ENCODE measurements at places on chromosomes 3 and 15.

GRCh38 chr3:32557640-32558352, 12.9 kb downstream of the DYNC1LI1 start:
- DNase-seq, result no peak

DNA sequence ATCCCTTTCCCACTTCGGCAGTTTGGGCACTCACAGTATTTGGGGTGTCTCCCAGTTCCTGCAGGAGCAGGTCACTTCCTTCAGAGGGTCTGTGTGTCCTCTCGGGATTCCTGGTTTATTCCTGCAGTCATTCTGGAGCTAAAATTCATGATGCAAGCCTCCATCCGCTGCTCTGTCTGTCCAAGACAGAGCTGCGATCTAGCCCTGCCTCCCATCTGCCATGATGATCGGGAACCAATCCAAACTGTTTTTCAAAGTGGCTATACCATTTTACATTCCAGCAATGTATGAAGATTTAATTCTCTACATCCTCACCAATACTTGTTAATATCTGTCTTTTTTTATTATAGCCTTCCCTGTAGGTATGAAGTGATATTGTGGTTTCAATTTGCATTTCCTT, 273.0 kb downstream of the EPHB1 start:
- no peak for DNase-seq

- no peak for DNase-seq
Observed at GRCh38 chr3:64741341-64741740, 53.5 kb upstream of the ADAMTS9 start.

GRCh38 chr15:78405336-78405924, 32.6 kb upstream of the IREB2 start:
- DNase-seq, result no peak

GRCh38 chr15:68062946-68063465, 8.9 kb downstream of the PIAS1 start:
- no peak for DNase-seq

DNA sequence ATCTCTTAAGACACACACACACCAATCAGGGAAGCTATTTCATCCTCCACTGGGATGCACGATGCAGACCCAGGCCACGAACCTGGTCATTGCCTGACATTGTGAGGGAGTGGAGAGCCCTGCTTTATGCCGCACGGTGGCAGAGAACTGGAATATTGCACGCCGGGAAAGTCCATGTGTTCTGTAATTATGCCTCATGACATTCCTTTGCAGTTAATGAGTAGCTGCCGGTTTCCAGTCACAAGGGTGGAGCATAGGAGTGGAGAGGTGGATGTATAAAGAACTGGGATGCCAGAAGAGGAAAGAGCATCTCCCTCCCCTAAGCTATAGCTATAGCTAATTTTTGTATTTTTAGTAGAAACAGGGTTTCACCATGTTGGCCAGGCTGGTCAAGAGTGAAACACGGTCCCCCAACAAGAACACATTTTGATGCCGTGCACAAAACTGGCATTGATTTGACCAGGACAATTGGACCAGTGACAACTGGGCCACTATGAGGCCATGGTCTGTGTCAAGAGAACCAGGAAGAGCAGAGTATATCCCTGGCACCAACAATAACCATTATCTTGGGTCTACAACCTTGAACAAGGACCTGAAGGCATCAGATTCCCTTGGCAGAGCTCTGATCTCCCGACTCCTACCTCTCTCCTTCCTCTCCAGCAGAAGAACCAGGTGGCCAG, 51.4 kb downstream of the SH3BP5 start:
- no peak for DNase-seq

GRCh38 chr15:74839526-74840395, 3.2 kb downstream of the ULK3 start:
- DNase-seq, result no peak

DNA sequence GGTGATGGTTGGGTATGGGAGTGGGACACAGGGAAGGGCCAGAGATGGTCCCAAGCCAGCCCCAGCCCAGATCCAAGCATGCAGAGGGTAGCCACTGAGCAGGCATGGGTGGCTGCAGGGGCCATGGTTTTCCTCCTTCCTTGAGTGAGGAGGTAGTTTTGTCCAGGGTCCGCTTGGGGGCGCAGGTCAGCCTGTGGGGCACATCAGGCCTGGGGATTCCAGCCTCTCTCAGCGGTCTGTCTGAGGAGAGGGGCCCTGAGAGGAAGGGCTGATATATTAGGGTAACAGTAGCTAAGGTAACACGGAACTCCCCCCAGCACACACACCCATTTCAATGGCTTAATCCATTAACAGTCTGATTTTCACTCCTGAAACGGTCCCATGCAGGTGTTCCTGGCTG, 22.7 kb upstream of the LCTL start:
- DNase-seq, result no peak

DNA sequence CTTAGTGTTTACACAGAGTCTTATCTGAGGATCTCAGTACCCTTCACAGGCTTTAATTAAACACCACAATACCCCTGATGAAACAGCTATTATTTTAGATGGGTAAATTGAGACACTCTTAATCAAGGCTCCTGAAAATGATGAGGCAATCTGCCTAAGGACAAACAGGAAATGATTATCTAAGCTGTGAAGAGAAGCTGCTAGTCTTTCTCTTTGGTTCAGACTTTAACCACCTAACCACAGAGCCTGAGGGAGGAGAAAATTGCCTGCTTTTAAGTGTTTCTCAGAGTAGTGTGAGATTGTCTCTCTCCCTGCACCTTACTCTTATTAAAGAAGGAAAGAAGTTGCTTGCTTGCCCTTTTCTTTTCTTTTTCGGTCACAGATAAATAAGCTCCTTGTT, 364.3 kb upstream of the ADAMTS9 start:
- no peak for DNase-seq

GRCh38 chr15:38687340-38687739, 122.7 kb upstream of the RASGRP1 start:
- no peak for DNase-seq

DNA sequence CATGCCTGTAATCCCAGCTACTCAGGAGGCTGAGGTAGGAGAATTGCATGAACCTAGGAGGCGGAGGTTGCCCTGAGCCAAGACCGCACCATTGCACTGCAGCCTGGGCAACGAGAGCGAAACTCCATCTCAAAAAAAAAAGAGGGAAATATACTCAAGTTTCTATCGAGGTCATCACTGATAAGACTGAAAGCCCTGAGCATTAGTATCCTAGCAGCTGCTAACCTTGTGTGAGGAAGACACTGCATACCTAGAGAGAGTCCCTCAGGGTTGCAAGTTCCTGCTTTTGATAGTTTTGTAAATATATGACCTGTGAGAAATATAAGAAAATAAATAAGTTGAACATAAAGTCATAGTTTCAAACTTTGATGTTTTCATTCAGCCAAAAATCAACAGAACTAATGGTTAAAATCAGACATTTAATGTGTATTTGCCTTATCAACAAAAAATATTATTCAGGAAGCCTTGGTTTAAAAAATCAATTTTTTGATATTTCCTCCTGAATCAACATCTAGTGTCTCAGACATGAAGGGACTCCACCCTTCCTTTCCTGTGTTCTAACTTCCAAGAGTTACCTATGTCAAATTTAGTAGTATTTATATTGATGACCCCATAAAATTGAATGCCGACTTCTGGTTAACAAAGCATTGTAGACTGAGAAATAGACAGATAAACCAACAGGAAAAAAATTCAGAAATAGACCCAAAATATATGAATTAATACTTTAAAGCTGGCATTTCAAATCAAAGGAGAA, 19.8 kb upstream of the USP3 start:
- DNase-seq, result no peak

DNA sequence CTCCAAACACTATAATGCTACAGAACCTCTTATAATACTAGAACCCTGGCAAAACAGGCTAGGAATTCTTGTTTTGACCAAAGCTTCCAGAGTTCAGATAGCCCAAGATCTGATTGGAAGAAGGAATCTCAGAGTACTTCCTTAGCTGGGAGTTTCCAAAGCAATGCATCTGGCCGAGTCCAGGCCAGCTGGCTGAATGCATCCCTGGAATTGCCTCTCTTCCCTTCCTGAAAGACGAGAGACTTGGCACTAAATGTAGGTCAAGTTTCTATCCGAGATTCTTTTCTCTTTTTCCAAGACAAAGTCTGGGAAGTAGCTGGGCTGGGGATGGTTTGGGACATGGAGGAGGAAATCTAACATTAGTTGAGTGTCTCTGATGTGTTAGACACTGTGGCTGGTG, 68.7 kb upstream of the ADPGK start:
- DNase-seq, result no peak

DNA sequence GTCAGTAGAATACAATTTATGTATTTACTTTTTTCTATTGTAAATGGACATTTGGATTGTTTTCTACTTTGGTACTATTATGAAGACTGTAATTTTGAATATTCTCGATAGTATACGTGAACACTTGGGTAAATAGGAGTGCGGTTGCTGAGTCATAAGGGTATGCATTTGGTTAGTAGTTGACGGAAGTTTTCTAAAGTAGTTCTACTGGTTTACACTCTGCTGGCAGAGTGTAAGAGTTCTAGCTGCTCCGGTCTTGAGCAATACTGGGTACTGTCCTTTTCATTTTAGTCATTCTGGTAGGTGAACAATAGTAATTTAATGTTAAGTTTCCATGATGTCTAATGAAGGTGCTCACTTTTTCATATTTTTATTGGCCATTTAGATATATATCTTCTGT, 70.0 kb downstream of the MEF2A start:
- DNase-seq, result no peak

- no peak for DNase-seq
Observed at GRCh38 chr3:65342084-65342683, 654.4 kb upstream of the ADAMTS9 start.

GRCh38 chr3:71360764-71361163, 222.8 kb downstream of the FOXP1 start:
- no peak for DNase-seq

GRCh38 chr3:38579141-38579540, 70.3 kb downstream of the SCN5A start:
- DNase-seq, result no peak

DNA sequence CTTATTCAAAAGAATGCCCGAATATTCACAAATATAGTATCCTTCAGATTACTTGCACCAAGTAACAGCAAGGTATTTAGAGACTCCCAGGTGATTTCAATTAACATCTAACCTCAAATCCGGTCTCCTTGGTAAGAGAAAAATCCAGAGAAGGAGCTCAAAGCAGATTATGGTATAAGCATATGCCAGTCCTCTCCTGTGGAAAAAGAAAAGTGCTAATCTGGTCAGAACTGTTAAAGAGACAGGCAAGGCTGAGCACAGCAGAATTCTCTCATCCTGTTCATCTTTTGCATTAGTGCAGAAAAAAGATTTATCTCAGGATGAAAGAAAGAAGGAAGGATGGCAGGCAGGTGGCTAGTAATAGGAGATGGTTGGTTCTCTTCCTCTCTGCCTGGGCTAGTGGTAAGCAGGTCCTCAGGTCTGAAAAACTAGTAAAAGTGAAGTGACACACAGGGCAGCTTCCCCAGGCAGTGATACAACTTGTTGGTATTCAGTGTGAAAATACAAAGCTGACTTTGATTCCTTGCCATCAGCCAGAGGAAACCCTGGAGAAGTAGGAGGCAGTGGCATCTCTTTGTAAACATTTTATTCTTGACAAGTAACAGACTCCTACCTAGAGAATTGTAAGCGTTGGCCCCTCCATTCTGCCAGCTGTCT, 14.2 kb downstream of the ATXN7 start:
- no peak for DNase-seq

- DNase-seq, result no peak
Observed at GRCh38 chr3:189383630-189384029, 211.9 kb downstream of the TPRG1 start.

- no peak for DNase-seq
Observed at GRCh38 chr3:54793171-54793570, 134.7 kb downstream of the LRTM1 start.

- DNase-seq, result no peak
Observed at GRCh38 chr3:172312001-172312400, 136.3 kb downstream of the GHSR start.

- no peak for DNase-seq
Observed at GRCh38 chr3:169923189-169923588, 11.8 kb downstream of the SAMD7 start.

DNA sequence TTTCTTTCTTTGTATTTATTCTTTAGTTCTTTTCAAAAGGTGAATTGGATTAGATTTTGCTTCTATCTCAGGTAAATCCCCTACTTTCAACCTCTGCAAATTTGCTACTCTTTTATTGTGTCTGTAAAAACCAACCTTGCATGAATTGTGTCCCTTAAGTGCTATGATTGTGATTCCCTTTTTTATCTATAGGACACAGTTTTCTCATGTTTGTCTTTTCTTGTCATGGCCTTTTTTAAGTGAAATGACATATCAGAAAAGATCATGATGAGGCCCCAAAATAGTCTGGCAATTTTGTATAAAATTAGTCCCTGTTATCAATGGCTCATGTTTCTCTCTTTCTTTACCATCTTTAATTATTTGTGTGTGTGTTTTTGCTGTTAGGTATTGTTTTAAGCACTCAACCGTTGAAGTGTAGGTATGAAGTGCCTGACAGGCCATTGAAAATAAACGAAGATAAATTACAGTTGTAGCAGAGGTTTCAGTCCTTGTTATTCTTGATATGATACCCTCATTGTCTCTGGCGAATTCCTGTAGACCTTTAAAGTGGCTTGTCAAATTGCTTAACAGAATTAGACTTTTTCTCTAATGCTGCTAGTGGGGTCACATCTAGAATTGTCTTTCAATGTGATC, 184.3 kb downstream of the UBE2E2 start:
- DNase-seq, result no peak

DNA sequence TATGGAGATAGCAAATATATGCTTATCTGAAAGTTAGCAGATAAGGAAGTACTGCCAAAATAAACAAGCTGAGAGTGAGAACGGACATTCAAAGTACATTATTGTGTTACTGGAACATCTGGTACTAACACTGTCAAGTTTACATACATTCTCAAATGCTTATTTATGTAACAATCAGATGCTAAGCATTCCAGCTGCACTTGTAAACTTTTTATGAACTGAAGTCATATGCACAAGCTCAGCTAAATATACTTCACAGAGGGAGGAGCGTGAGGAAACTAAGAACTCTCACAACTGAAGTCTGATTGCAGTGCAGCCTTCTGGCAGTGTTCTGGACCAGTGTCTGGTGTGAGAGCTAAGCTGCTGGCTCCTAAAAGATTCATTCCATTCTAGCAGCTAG, 223.7 kb upstream of the NANOGP8 start:
- DNase-seq, result no peak

- no peak for DNase-seq
Observed at GRCh38 chr3:174287705-174288104, 571.4 kb upstream of the NAALADL2 start.

Measured in putamen (tissue), 1 donor.